Putamen (tissue), 1 donor: ENCODE measurements at places on chromosomes 16 and 17.

- no peak for DNase-seq
Observed at GRCh38 chr16:49928176-49929041, 72.5 kb upstream of the ZNF423 start.

DNA sequence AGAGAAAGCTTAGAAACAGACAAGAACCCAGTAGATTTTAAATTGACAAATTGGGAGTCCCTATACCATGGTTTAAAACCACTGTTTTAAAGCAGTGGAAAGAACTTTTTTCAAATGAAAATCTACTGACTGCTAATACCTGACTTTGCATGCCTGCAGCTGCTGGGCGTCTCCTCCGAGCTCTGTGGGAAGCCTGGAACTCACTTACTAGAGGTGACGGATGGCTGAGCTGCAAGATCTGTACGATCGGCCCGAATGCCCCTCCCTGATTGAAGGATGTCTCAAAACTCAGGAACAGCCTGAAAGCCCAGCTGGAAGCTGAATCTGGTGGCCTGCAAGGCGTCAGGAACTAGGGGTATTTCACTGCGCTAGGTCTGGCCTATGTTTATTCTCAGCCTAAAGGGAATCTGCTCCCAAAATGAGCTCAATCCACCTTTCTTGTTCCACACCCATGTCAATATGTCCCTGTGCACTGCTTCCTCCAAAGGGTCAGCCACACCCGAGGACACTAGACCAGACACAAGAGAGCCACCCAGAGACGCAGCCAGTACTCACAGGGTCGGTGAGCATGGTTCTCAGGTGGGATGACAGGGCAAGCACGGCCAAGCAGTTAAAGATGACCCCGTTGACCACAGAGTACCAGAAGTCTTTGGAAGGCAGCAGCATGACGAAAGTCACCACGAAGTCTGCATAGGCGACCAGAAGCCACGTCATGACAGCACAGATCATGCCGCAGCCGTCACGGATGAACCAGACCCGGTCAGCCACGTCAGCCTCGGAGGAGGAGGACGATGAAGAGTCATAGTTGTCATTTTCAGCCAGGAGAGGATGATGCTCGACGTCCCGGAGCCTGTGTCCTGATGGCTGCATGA lies 21.4 kb downstream of the ZDHHC7 start:
- no peak for DNase-seq

GRCh38 chr16:71927383-71927782 lies 32.1 kb downstream of the IST1 start:
- DNase-seq: peak; percentile 46

DNA sequence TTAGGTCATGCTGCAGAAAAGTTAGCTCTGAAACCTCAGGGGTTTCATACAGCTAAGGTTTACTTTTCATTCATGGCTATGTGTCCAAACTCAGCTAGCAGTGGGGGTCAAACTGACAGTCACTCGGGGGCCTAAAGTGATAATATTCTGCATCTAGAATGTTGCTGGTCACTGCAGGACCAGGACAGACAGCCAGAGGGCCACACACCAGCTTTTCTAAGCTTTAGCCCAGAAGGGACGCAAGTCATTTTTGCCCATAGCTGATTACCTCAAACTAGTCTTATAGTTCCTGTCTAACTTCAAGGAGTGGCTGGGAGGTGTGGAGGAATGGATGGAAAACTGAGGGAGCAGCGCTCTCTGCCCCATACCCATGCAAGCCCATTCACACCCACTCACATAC lies 163.0 kb upstream of the NLRP1 start:
- no peak for DNase-seq

DNA sequence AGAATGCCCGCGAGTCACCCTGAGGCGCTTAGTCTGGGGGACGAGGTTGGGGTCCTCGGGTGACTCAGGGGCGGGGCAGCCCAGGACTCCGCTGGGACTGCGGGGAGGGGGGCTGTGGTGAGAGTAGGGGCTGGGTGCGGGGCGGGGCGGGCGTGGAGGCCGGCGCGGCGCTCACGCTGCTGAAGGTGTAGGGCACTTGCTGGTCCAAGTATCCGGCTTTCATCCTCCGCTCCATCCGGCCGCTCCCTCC lies 832 bp downstream of the ETV4 start:
- DNase-seq: no peak

DNA sequence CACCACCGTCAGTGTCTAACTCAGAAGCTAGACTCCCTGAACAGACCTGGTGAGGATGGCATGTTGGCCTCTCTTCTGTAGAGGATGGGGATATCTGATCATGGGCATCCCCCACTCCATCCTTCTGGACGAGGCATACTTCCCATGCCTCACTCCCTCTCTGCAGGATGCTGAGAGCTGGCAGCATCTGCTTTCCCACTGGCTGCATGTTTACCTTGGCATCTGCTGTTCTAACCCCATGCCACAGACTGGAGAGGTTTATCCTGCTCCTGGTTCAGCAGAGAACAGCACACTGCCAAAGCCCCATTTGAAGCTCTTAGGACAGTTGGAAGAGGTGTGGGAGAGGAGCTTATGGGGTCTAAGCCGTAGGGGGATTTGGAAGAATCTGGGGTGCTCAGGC lies 46.0 kb downstream of the YPEL2 start:
- DNase-seq: no peak

DNA sequence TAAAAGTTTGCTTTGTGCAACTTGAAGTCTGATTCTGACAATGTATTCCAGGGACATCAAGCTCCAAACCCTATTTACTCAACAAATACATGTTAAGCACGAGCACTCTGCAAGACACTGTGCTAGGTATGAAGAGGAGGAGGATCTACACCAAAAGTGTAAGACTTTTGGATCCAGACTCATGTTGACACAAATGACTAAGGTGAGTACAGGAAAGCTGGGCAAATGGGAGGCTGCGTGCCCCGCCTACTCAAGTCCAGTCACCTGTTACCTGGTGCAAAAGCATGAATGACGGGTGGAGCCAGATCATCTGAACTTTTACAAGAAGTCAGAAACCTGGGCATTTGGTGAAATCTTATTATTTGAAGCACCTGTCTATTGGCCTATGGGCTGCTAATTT lies 120.7 kb downstream of the ABCC12 start:
- DNase-seq: no peak

- no peak for DNase-seq
Observed at GRCh38 chr17:76438906-76439305, 14.0 kb downstream of the UBE2O start.

DNA sequence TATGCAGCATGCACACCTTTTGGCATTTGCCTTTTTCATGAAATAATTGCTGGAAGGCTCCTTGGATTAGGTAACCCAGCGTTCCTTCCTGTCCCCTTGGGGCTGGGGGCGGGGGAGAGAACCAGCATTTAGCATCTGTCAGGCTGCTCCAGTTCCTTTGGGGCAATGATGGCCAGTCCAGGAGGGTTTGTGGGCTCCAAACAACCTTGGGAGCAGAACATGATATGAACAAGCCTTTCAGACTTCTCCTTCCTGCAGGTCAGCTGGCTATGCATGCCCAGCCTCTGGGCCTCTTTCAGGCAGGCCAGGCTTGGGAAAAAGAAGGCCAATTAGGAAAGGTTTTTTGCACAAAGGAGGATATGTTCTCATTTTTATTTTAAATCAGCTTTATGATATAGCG lies 1.1 kb upstream of the SMTNL2 start:
- DNase-seq: no peak

- DNase-seq: no peak
Observed at GRCh38 chr16:58329135-58329534, 34.3 kb upstream of the PRSS54 start.

DNA sequence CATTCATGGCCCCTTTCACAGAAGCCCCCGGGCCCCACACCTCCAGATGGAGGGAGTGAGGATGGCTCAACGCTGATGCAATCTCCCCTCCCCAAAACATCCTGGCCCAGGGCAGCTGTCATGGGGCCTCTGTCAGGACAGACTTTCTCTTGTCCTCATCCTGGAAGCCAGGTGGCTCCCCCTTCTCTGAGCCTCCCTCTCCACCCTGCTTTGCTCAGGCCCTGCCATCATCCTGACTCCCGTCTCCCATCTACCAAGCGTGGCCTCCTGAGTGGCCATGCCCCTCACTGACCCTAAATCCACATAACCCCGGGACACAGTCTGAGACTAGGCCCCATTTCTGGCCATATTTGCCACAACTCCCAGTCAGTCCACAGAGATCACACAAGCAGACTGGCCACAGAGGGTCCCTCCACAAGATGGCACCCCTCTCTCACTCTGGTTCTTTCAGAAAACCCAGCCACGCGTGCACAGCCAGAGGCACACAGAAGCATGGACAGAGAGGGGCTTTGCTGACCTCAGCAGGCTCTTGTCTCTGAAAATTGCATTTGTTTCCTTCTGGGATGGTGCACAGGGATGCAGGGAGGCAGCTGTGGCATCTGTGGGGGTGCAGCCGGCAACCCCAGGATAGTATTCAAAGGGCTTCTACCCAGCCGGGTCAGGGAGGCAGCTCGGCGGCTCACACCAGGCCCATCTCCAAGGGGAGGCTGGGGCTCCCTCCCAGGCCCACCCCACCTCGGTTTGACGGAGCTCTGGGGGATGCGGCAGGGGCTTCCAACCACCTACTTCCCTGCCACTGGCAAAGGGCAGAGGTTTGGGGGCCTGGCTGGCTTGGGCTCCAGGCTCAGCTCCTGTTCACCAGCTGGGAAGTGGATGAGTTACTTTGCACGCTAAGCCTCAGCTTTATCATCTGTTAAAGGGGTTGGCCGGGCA lies 16.9 kb downstream of the DOC2B start:
- peak; percentile 41 for DNase-seq

- no peak for DNase-seq
Observed at GRCh38 chr17:57762452-57763395, 17.6 kb upstream of the CCDC182 start.

DNA sequence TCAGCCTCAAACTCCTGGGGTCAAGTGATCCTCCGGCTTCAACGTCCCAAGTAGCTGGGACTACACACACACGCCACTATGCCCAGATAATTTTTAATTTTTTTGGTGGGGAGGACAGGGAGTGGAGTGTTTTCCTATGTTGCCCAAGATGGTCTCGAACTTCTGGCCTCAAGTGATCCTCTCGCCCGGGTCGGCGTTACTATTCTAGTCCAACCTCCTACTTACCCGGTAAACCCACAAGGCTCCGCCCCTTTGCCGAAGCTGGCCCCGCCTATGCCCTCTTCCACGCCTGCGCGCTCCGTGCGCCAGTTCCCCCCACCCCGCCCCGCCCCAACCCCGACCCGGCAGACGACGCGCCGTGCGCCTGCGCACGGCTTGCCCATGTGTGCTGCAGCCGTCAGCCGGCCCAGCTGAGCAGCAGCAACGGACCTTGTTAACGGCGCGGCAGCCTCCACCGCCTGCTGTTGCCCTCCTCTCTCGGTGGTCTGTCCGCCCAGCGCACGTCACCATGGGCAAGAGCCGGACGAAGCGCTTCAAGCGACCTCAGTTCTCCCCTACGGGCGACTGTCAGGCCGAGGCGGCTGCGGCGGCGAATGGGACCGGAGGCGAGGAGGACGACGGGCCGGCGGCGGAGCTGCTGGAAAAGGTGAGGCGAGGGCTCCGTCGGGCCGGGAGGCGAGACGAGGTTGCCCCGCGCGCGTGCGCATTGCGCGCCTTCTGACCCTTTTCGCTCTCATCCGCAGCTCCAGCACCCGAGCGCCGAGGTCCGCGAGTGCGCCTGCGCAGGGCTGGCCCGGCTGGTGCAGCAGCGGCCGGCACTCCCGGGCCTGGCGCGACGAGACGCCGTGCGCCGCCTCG lies at the start of gene HEATR3:
HEATR3 (plus strand) TSS at position 347 of the 858 bp plus-strand sequence; CDS start at position 509, 162 bp downstream.
- peak; percentile 93 for DNase-seq

DNA sequence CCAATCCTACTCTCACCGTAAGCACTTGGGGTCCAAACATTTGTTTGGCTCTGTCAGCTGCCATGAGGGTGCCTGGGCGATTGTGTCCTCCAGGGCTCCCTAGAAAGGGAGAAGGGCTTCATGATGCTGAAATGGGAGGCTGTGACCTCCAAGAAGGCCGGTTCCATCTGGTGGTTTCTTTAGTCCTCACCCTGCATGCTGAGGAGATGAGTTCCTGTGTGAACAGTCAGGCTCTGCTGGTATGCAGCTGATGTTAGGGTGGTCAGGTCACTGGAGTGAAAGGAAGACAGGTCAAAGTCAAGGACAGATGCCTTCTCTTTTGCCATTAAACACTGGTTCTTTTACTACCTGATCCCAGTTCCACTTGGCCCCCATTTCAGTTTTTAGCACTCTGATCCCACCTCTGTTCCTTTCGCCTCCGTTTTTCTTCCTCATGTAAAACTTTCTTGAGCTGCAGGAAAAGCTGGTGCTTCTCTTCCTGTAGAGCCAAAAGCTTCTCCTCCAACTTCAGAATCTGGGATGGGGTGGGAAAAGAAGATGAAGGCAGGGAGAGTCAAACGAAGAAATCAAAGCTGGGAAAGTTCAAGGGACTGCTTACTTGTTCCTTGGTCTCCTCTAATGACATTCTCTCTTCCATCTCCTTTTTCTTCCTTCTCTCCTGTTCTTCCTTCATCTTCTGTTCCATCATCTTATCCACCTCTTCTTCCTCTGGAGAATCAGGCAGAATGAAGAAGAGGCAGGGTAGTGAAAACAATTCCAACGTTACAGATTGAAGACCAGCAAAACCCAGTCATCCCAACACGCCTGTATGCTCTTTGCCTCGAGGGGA lies 1.1 kb downstream of the GPS2 start:
- no peak for DNase-seq

DNA sequence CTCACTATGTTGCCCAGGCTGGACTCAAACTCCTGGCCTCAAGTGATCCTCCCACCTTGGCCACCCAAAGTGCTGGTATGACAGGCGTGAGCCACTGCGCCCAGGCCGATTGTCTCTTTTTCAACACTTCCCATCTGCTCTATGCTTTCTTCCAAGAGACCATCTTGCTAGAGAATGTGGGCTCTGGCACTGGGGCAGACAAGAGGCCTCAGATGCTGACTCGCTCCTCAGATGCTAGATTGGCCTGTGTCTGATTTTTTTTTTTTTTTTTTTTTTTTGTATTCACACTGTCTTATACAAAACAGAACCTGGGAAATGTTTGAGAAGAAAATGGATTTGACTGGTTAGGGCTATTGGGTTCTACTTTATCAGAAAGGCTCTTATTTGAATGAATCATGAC lies 58.2 kb downstream of the CYB5D2 start:
- DNase-seq: no peak

GRCh38 chr16:23920899-23921298 lies 85.1 kb downstream of the PRKCB start:
- no peak for DNase-seq

GRCh38 chr17:2981325-2981724 lies 82.1 kb downstream of the OR1D5 start:
- DNase-seq: no peak

DNA sequence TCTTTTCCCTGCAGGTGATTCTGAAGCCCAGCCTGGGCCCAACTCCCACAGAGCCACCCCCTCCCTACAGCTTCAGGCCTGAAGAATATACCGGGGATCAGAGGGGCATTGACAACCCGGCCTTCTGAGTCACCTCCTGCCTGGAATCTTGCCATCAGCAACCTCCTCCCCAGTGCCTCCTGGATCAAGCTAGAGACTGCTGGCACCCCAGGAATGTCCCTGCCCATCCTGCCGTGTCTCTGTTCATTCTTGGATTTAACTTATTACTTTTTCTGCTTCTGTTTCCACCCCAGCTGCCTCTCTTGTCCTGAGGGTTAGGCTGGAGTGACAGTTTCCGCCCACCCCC lies 4.9 kb downstream of the TMEM92 start:
- no peak for DNase-seq
